ENCODE measurements at places on chromosomes 4 and X. TPM values are rescaled to one million over a fixed set of nuclear protein-coding genes. Genes with fewer than 3 reads are reported as not detected.

HTRA3 gene
- 8.1 TPM for total RNA-seq

CLDN24 gene
- total RNA-seq, result 0.76 TPM

GJB1 gene
- 0.53 TPM for total RNA-seq

CLDN34 gene
- total RNA-seq, result not detected

LUZP4 gene
- total RNA-seq, result not detected

APLN gene
- total RNA-seq, result 0.88 TPM

WDR44 gene
- 9.8 TPM for total RNA-seq

TBX22 gene
- total RNA-seq, result not detected

All from motor neuron (in vitro differentiated cells).